ENCODE measurements at places on chromosomes 5 and 9.
A peak's percentile ranks its signal among the peaks of the same experiment; 100 is the strongest.

GRCh38 chr9:133948131-133948530 lies 44.0 kb downstream of the VAV2 start:
- DNase-seq = no peak

DNA sequence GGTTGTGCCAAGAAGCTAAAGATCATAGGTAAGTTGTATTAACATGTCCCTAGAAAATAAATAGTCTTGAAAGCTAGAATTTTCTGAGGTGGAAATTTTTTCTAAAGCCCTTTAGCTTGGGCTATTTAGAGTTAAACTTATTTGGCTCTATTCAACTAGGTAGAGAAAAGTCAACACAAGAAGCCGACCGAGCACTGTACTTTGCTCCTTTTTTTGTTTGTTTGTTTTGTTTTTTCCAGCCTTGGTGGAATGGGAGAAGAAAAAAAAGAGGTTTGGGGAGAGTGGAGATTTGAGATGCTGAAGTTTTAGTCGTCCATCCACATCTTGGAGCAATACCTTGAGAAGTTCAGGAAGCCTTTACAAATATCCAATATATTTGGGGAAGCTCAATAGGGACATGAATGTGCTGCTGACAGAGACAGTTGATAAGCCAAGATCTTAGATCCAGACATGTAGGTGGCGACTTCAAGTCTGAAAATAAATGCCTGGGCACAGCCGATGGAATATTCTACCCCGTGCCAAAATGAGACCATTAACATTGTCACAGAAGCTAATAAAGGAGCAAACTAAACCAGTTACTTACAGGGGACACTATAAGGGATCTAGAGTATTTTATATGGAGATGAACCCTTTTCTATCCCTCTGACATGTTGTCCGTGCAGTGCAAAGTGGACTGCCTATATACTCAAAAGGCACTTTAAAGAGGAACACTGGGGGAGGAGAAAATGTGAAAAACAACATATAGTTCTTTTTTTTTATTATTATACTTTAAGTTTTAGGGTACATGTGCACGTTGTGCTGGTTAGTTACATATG lies 466.1 kb downstream of the PTPRD start:
- DNase-seq = no peak

- no peak for DNase-seq
Measured at GRCh38 chr5:9409413-9409960, 136.4 kb downstream of the SEMA5A start.

GRCh38 chr5:71695071-71695470 lies 24.0 kb upstream of the CARTPT start:
- DNase-seq = no peak

DNA sequence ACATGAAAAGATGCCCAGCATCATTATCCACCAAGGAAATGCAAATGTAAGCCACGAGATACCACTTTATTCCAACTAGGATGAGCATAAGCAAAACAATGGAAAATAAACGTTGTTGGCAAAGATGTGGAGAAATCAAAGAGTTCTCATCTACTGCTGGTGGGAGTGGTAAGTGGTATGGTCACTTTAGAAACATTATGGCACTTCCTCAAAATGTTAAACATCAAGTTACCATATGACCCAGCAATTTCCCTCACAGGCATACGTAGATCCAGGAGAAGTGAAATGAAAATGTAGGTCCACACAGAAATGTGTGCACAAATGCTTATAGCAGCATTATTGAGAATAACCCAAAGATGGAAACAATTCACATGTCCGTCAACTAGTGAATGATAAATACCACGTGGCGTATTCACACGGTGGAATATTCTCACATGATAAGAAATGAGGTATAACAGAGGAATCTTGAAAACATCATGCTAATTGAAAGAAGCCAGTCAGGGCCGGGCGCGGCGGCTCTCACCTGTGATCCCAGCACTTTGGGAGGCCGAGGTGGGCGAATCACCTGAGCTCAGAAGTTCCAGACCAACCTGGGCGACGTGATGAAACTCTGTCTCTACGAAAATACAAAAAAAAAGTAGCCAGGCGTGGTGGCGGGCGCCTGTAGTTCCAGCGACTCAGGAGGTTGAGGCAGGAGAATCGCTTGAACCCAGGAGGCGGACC lies 16.4 kb upstream of the FLT4 start:
- DNase-seq = no peak

DNA sequence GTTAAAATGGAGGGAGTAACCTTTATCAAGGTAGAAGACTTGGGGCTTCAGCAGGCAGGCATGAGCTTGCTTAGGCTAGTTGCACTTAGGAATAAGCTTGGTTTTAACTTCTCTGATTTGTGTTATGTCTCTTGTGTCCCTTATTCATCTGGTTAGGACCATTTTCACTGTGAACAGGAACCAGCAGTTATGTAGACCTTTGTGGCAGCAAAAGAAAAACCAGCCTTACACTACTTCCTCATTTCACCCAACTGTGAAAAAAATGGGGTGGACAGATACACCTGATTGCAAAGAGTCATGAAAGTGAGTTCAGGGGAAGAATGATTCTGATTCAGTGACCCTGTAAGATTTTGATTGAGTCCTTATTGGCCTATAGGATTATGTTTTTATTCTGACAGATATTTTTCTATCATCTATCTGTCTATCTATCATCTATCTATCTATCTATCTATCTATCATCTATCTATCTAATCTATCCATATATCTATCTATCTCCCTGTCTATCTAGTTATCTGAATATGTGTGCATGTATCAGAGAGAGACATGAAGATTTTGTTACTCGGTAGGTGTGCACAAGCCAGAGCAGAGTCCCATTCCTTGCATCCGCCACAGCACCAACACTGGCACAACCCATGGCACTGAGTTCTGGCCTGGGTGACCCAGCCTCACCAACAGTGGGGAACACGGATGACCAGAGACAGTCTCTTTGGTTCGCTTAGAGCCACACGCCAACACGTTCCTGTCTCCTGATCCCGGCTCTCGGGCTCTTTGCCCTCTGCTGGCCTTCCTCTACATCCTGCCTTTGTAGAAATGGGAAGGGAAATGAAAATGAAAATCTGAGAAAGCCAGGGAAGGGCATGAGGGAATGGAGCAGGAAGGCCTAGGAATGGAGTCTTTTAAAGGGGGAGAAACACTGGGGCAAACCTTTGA lies 1.3 kb upstream of the ZNF366 start:
- peak; percentile 83 for DNase-seq

GRCh38 chr9:106468431-106468830 lies 394.5 kb upstream of the ZNF462 start:
- DNase-seq = peak; percentile 6

DNA sequence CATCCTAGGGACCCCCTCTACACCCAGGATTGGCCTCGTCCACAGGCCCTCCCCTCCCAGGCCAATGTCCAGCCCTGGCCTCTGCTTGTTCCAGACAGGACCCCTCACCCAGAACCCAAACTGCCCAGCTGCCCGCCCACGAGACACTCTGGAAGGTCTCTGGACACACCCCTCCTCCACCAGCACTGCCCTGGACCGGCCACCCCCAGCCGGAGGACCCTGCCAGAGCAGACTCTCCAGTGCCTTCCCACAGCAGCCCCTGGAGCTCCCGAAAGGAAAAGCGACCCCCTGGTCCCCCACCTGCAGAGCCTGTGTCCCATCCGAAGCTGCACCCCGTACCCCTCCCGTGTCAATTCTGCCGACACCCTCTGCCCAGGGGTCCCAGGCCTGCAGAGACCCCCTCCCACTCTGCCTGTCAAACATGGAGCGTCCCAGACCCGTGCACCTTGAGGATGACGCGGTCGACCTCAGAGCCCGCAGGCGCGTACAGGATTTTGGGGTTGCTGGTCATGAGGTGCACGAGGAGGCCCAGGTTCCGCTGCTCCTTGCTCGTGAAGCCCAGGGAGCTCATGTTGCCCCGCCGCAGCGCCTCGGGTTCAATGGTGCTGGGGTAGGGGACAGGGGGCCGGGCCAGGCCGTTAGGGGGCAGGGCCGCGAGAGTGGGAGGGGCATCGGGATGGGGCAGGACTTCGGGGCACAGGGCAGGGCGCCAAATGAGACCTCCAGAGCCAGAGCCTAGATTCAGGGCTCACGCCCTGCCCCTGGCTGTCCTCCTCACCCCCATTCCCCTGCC lies 8.0 kb downstream of the ABCA2 start:
- DNase-seq = no peak

GRCh38 chr5:143931986-143932385 lies 120.0 kb downstream of the HMHB1 start:
- DNase-seq = no peak

GRCh38 chr9:98846879-98847278 lies 39.4 kb downstream of the GALNT12 start:
- no peak for DNase-seq

GRCh38 chr9:93083592-93084470 lies 12.2 kb upstream of the CARD19 start:
- DNase-seq = no peak

DNA sequence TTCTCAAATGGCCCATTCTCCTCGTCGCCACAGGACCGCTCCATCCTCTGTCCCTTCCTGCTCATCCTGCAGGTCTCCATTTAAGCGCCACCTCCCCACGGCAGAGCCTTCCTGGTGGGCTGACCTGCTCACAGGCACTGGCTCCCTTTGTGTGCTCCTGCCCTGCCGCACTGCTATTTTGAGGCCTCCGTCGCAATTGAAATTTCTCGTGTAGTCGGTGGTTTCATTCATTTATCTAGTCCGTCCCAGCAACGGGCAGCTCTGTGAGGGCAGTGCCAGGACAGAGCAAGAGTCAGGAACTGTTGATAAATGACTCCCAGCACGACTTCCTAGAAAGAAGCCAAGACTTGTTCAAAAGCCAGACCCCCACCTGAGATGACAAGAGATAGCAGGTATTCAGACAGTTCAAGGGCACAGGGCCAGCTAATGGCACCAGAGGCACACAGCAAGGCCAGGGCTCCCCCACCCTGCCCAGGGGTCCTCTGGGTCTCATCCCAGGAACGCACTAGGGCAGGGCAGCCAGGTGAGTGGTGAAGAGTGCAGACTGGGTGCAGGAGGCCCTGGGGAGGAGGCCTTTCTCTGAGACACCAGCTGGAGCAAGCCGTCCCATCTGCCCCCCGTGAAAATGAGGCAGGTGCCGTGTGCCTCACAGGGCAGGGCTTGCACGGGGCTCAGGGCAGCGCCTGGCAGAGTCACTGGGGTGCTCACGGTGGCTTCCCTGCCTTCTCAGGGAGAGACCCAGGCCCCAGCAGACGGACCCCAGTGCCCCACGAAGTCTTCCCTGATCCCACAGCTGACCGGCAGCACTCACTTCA lies 36.9 kb downstream of the FAM78A start:
- no peak for DNase-seq

DNA sequence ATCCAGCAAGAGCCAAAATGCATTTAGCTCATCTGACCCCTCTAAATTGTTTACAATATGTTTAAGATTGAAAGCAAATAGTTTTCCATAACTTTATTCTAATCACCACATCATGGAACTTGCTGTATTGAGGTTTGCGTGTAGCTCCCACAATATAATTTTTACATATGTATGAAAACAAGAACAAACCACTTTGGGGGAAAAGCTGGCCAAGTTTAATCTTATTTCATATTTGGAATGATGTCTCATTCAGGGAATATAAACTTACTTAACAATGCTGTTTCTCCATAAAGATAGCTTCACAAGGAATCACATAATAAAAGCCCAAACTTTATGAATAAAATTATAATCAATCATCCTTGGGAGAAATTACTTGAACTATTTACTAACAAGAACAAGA lies 194.6 kb upstream of the PCSK5 start:
- DNase-seq = no peak

DNA sequence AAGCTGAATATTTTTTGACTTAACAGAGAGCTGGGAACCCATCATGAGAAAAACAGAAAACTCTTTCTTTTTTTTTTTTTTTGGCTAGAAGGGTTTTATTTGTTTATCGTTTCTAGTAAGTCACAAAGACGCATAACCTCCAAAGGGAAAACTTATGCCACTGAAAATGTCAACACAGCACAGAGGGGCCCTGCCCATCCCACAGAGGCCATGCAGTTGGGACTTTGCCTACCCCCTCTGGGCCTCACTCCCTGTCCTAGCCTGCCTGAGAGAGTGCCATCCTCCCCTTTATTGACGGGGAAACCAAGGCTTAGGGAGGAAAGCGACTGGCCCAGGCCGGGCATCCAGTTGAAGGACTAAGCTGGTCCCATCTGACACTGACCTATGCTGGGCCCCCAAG lies 74.7 kb downstream of the VAV2 start:
- DNase-seq = no peak

DNA sequence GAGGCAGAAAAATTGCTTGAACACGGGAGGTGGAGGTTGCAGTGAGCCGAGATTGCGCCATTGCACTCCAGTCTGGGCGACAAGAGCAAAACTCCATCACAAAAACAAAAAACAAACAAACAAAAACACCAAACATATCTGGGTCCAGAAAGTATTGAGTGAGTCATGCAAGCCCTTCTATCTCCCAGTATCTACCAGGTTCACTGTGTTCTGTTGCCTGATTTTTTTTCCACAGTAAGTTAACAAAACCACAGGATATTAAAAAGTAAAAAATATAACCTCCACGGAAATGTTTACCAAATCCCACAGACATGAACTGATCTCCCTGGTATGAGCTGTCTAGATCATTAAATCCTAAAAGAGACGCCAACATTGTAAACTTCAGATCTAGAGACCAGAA lies 94.4 kb downstream of the ANKH start:
- no peak for DNase-seq

DNA sequence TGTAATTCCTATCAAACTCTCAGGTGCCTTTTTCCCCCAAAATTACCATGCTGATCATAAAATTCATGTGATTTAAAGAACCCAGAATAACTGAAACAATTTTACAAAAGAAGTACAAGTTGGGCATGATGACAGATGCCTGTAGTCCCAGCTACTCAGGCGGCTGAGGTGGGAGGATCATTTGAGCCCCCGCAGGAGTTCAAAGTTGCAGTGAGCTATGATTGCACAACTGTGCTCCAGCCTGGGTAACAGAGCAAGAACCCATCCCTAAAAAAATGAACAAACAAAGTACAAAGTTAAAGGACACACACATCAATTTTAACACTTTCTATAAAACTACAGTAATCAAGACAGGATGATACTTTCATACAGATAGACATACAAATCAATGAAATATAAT lies 97.9 kb upstream of the LPAR1 start:
- DNase-seq = no peak

- DNase-seq = no peak
Measured at GRCh38 chr5:80757290-80757689, 102.5 kb upstream of the DHFR start.

DNA sequence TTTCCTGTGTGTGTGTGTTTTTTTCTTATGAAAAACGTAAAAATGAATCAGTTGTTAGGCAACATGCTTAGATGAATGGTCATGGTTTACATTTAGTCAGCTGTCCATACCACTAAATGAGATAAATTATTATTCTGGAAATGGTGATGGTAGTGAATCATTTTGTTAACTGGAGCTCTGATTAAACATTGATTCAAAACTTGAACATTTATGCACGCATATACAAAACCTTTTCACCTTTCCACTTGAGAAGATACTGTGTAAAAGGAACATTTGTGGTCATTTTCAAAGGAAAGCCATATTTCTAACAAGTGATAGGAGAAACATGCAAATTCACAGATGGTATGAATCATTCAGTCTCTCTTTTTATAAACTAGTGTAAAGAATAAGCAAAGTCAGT lies 162.0 kb downstream of the SLC25A46 start:
- DNase-seq = no peak

- DNase-seq = no peak
Measured at GRCh38 chr9:123031963-123032362, 1.5 kb upstream of the GPR21 start.

All from GM20000 (cell line).